Aorta (tissue), 5 donors: ENCODE measurements at places on chromosomes 16 and 17. TPM values are rescaled to one million over a fixed set of nuclear protein-coding genes. Genes with fewer than 3 reads are reported as not detected.

- H3K27me3 ChIP-seq, result no peaks in the 10 kb centered on the region
- H3K4me3 ChIP-seq, result no peak overlapping the region
Observed at GRCh38 chr17:37827905-37828650, 83.2 kb upstream of the HNF1B start.

DNA sequence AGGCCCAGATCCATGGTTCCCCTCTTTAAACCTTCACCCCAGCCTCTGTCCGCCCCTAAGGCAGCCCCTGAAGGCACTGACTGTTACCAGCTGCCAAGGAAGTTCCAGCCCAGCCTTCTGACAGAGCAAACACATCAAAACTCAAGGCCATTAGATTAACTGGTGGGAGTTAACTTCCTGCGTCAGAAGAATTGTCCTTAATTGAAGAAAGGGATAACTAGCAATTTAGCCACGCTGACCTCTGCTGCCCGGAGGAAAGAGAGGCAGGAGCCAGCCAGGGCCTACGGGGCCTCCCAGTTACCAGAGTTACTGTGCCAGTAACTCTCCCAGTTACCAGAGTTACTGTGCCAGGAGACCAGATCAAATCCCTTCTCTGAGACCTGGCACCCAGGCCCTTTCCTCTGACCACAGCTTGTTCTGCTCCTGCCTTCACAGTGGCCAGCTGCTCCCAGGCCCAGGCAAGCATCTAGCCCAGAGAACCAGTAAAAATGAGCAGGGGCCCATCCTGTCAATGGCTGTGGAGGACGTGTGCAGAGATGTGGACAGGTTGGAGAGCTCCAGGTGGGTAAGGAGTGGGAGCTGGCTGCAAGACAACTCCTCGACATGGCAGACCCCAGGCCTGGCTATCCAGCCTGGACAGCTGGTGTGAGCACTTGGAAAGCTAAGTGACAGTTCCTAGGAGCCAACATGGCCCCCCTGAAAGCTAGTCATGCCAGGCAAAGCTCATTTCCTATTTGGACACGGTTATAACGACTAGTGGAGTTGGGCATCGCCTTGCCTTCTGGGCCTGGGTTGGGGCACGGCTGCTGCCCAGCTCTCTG, 2.8 kb upstream of the PITPNM3 start:
- H3K4me1 ChIP-seq, result no peaks in the 10 kb centered on the region
- peak; percentile 50 for DNase-seq
- no peak overlapping the region for H3K27ac ChIP-seq
- no peak overlapping the region for H3K4me3 ChIP-seq
- H3K36me3 ChIP-seq, result no peaks in the 10 kb centered on the region

KRT16 gene
- total RNA-seq, result 0.30 TPM

CX3CL1 gene
- 45.5 TPM for total RNA-seq

GRCh38 chr17:42329025-42329976, 41.0 kb downstream of the STAT5A start:
- peak; percentile 47 for DNase-seq
- H3K36me3 ChIP-seq, result peaks cover 5% of the 10 kb centered on the region
- H3K27me3 ChIP-seq, result no peaks in the 10 kb centered on the region
- H3K4me1 ChIP-seq, result no peaks in the 10 kb centered on the region

PLLP gene
- total RNA-seq, result 2.6 TPM

- no peaks in the 10 kb centered on the region for H3K27me3 ChIP-seq
- H3K27ac ChIP-seq, result peak overlapping the region; percentile 71
- H3K4me1 ChIP-seq, result no peaks in the 10 kb centered on the region
- DNase-seq, result peak; percentile 84
- H3K4me3 ChIP-seq, result peak overlapping the region; percentile 60
Observed at GRCh38 chr17:45149669-45150664, 1.7 kb downstream of the HEXIM1 start.

GRCh38 chr16:31055613-31056012, 18.4 kb downstream of the ZNF668 start:
- no peak overlapping the region for H3K27ac ChIP-seq
- no peaks in the 10 kb centered on the region for H3K36me3 ChIP-seq
- no peaks in the 10 kb centered on the region for H3K27me3 ChIP-seq
- no peak overlapping the region for H3K4me3 ChIP-seq
- no peaks in the 10 kb centered on the region for H3K4me1 ChIP-seq

GRCh38 chr16:8342276-8342675, 248.0 kb downstream of the TMEM114 start:
- H3K27me3 ChIP-seq, result no peaks in the 10 kb centered on the region
- DNase-seq, result no peak
- H3K27ac ChIP-seq, result no peak overlapping the region
- no peaks in the 10 kb centered on the region for H3K4me1 ChIP-seq

CD300A gene
- total RNA-seq, result 10.4 TPM

SLC16A11 gene
- 1.3 TPM for total RNA-seq

UBTF gene
- 39.1 TPM for total RNA-seq

DNA sequence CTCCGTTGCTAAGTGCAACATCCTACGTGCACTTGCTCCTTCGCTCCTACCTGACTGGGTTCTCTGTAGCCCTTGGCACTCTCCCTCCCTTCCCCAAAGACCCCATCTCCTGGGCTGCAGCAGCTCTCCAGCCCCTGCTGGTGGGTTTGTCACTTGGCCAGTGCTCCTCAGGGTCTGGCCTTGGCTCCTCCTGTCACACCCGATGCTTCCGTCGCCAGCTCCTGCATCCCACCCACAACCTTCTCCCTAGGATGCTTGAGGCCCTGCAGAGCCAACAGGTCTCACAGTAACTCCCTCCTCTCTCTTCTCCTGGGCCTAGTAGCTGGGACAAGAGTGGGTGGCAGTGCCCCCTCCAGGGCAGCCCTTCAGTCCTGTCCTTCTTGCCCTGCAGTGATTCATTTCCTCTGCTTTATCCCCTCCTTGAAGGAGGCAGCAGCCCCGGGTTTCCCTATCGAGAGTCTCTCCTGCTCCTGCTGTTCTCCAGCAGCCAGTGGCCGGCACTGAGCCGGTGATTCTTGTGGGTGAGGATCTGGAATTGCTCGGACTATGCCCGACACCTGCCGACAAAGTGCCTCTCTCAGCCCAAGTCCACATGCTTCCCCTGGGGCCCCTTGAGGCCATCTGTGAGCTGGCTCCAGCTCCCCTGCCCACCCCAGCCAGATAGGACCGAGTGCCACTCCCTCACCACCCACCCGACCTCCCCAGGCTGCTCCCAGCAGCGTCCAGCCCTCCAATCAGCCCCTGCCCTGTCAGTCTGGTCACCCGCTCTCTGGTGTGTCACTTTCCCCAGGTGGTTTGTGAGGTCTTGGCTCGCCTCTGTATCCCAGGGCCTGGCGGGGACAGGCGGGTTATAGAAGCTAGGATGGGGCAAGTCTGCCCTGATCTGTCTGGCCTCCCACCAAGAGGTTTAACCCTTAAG, 3.8 kb downstream of the LITAFD start:
- H3K27me3 ChIP-seq, result no peaks in the 10 kb centered on the region
- H3K4me3 ChIP-seq, result no peak overlapping the region
- DNase-seq, result peak; percentile 78
- no peaks in the 10 kb centered on the region for H3K4me1 ChIP-seq
- no peaks in the 10 kb centered on the region for H3K36me3 ChIP-seq

- H3K27me3 ChIP-seq, result no peaks in the 10 kb centered on the region
- no peak for DNase-seq
- H3K4me1 ChIP-seq, result no peaks in the 10 kb centered on the region
- no peak overlapping the region for H3K4me3 ChIP-seq
- no peaks in the 10 kb centered on the region for H3K36me3 ChIP-seq
- no peak overlapping the region for H3K27ac ChIP-seq
Observed at GRCh38 chr17:17528696-17529652, 32.8 kb upstream of the RASD1 start.

KRTAP2-3 gene
- not detected for total RNA-seq

NTN1 gene
- 56.5 TPM for total RNA-seq

DNA sequence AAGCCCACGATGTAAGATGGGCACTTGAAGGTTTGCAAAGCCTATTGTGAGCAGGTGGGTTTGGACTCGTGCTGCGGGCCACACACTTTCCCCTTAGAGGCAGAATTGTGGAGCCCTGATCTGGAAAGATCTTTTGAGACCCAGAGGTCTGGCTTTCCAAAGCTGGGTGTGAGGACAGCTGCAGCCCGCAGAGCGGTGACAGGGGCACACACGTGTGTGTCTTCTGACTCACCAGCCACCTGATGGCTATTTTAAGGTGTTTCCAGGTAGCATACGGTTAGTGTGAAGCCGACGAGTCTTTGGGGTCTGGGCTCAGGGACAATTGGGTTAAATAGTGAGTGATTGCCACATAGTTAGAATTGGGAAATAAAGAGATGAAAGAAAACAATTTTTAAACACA, 108.9 kb upstream of the GSE1 start:
- H3K4me3 ChIP-seq, result no peak overlapping the region
- no peaks in the 10 kb centered on the region for H3K27me3 ChIP-seq
- H3K36me3 ChIP-seq, result no peaks in the 10 kb centered on the region
- H3K4me1 ChIP-seq, result no peaks in the 10 kb centered on the region
- DNase-seq, result no peak
- H3K27ac ChIP-seq, result no peak overlapping the region
